ENCODE measurements at places on chromosomes 3 and 15. TPM values are rescaled to one million over a fixed set of nuclear protein-coding genes. Genes with fewer than 3 reads are reported as not detected.

Gene YEATS2
- 31.4 TPM for total RNA-seq

Gene SEMA5B
- not detected for total RNA-seq

Gene DLL4
- total RNA-seq: 0.69 TPM

Gene CFAP100
- not detected for total RNA-seq

Gene TTC23
- 11.4 TPM for total RNA-seq

Gene KNG1
- not detected for total RNA-seq

DNA sequence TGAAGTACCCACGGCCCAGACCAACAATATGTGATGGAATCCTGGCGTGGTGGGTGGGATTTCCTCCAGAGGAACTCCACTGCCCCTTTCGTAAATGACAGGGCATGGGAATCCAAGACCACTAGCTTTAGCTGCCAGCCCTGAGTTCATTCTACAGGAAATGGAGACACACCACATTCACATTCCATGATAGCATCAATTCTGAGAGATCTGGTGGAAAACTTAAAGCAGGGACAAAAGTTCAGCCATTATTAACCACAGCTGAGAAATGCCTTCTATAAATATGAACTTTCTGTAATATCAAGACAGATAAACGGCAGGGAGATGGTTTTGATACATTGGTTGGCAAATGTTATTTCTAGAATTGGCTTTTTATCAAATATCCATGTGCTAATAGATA, 98.2 kb downstream of the FBN1 start:
- DNase-seq: no peak

- DNase-seq: no peak
These were observed 7.6 kb downstream of the VHL start for GRCh38 chr3:10149226-10149625.

- DNase-seq: no peak
These were observed 108.0 kb downstream of the SNRPN start for GRCh38 chr15:25062551-25063430.

GRCh38 chr15:77369168-77369567, 50.7 kb downstream of the PEAK1 start:
- no peak for DNase-seq

- DNase-seq: no peak
These were observed 135.3 kb downstream of the FMN1 start for GRCh38 chr15:33059184-33059583.

GRCh38 chr3:81726132-81726531, 35.3 kb downstream of the GBE1 start:
- no peak for DNase-seq

DNA sequence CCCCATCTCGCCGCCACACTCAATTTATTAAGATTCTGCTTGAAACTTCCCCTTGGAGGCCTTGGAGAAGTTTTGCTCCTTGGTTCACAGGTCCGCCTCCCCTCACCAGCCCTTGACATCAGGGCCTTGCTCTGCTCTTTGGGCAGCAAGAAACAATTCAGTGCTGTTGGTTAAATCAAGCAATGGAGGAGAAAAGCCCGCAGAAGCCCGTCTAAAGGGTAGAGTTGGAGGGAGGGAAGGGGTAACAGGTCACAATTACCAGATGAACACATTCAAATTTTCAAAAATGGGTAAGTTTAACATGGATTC, 429 bp downstream of the PARP9 start:
- no peak for DNase-seq

- no peak for DNase-seq
These were observed 14.1 kb upstream of the STAB1 start for GRCh38 chr3:52480768-52481715.

- DNase-seq: no peak
These were observed 27.3 kb downstream of the SERP1 start for GRCh38 chr3:150519026-150519425.

DNA sequence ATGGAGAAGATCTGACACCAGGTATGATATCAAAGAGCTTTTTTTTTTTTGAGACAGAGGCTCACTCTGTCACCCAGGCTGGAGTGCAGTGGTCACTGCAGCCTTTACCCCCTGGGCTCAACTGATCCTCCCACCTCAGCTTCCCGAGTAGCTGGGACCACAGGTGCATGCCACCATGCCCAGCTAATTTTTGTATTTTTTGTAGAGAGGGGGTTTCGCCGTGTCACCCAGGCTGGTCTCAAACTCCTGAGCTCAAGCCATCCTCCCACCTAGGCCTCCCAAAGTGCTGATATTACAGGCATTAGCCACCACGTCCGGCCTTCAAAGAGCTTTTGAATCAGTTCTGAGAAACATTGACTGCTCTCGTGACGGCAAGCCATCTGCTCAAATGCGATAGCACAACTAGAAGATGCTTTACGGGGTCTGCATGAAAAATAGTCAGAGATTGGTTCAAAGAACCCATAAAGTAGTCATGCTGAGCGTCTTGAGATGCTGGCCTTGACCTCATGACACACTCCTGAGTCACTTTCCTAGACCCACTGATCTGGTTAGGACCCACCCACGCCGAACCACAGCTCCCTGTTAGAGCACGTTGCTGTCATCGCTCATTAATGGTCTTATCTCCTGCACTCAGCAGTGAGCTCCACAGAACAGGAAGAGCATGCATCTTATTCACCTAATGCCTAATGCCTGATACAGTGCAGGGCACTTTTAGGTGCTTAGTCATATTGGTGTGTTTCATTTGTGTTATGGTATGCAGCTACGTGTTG, 57.0 kb upstream of the NR2F2 start:
- DNase-seq: peak; percentile 88

GRCh38 chr3:129402210-129402609, 26.2 kb downstream of the EFCAB12 start:
- DNase-seq: no peak

GRCh38 chr3:156142702-156143101, 22.3 kb downstream of the KCNAB1 start:
- DNase-seq: no peak

GRCh38 chr3:48065035-48065434, 48.8 kb upstream of the MAP4 start:
- DNase-seq: no peak

DNA sequence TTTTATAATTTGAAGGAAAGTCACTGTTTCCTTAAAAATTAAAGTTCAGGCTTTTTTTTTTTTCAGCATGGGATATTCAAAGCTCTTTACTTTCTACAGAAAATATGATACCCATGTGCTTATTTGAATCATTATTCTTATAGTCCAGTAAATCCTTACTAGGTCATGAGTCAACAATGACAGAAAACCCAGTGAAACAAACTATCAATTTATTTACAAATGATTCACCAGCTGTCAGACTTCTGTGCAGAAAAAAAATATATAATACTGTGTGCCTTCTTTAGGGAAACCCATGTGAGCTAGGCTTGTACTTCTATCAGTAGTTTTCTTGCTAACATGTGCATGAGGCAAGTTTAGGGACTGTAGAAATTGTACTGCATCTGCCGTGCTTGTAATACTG, 1.2 kb downstream of the ACP3 start:
- DNase-seq: no peak
